Activated CD4-positive, alpha-beta T cell treated with anti-CD3 and anti-CD28 coated beads, Interleukin-2, amount 10 ng/mL, durations not matched to agents 7 days and 5 days (primary cell): ENCODE measurements at places on chromosomes 7 and 10. TPM values are rescaled to one million over a fixed set of nuclear protein-coding genes. Genes with fewer than 3 reads are reported as not detected.

The ELMO1 gene
- 99.8 TPM for total RNA-seq

The EFCAB10 gene
- total RNA-seq = not detected

The NPTX2 gene
- total RNA-seq = not detected

The ACSM6 gene
- total RNA-seq = not detected

The SAMD9 gene
- 80.1 TPM for total RNA-seq

The UCMA gene
- total RNA-seq = not detected

The TMEM225B gene
- 1.2 TPM for total RNA-seq

The LEP gene
- total RNA-seq = not detected

The PARG gene
- 35.0 TPM for total RNA-seq

The KAZALD1 gene
- total RNA-seq = 0.55 TPM

The RAPGEF5 gene
- 0.69 TPM for total RNA-seq

The SNCG gene
- not detected for total RNA-seq

The DOCK1 gene
- not detected for total RNA-seq

The ATOH7 gene
- not detected for total RNA-seq

The IGFBP1 gene
- not detected for total RNA-seq

The MYO1G gene
- 414 TPM for total RNA-seq

- peaks cover 7% of the 10 kb centered on the region for H3K27me3 ChIP-seq
- no peak overlapping the region for H3K4me3 ChIP-seq
- no peaks in the 10 kb centered on the region for H3K36me3 ChIP-seq
- H3K4me1 ChIP-seq = peaks cover 9% of the 10 kb centered on the region
- DNase-seq = no peak
- H3K27ac ChIP-seq = no peak overlapping the region
Observed at GRCh38 chr7:106679153-106679931, 18.4 kb upstream of the CCDC71L start.

GRCh38 chr7:68180761-68181160 lies 1184.1 kb downstream of the TYW1 start:
- H3K27ac ChIP-seq = no peak overlapping the region
- DNase-seq = no peak
- H3K36me3 ChIP-seq = no peaks in the 10 kb centered on the region
- H3K4me1 ChIP-seq = no peaks in the 10 kb centered on the region

DNA sequence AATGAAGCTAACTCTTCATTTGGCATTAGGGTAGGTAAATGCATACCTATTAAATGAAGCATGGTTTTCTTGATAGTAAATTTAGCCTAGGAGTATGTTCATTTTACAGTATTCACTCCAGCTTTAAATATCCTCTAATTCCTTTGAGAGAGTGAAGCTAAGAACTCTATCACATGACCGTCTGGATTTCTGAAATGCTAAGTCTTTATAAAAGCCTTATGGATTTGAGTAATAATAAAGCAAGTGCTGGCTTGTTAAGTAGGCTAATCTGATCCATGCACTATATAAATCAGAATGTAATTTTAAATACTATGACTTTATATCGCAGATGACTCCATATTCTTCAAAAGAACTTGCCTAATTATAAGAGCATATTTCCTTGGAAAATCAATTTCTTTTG lies 64.8 kb downstream of the REEP3 start:
- H3K27ac ChIP-seq = no peak overlapping the region
- DNase-seq = no peak
- H3K4me1 ChIP-seq = peaks cover 2% of the 10 kb centered on the region
- H3K36me3 ChIP-seq = no peaks in the 10 kb centered on the region
- no peak overlapping the region for H3K4me3 ChIP-seq

DNA sequence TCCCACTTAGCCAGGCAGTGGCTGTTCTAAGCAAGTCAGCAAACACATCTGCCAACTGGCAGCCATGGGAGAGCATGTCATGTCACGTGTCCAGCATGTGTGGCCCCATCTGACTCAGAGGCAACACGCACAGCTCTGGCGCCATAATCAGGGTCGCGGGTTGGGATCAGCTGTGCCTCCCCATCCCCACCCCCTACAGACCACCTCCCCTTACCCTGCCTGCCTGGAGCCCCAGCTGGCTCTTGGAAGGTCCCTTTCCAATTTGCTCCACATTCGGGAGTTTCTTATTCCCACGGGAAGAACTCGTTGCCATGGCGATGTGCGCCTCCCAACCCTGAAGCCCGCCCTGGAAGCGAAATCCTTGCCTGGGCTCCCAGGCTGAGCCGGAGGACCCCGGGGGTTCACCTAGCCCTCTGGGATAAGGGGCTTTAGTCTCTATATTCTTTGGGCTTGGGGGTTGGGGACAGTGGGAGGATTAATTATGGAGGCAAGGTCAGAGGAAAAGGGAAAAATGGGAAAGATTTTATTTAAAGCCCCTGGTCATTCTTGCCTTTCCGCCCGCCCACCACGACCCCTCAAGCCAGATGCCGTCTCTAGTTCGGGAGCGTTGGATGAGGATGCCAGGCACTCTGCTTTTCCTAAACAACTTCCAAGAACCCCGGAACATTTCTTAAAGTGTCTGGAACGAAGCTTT lies 283.7 kb downstream of the ZEB1 start:
- peak overlapping the region; percentile 57 for H3K4me3 ChIP-seq
- no peak for DNase-seq
- no peaks in the 10 kb centered on the region for H3K27me3 ChIP-seq
- no peak overlapping the region for H3K27ac ChIP-seq

DNA sequence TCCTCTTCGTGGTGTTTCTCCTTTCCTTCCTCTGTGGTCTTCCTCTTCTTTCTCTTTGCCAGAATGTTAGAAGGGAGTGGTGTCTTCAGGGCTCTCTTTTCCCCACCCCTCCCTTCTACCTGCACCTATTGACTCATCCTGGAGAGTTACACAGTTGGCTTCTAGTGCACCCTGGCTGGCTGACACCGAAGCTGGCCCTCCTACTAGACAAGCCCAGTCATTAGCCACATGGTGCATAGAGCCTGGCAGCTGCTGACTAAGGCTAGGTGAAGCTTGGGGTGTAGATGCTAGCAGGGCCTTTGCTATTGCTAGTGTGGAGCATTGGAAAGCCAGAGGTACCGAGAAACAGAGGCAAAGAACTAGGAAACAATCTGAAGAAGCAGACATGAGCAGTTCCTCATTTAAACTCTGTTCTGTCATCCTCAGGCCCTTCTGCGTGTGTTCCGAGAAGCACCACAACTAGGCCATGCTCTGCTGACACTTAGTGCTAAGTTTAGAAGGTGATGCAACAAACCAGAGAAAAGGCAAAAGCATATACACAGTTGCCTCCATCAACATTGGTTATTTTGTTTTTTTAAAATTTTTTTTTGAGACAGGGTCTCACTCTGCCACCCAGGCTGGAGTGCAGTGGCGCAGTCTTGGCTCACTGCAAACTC lies 213.9 kb downstream of the BAMBI start:
- no peaks in the 10 kb centered on the region for H3K4me1 ChIP-seq
- no peak overlapping the region for H3K4me3 ChIP-seq
- no peaks in the 10 kb centered on the region for H3K36me3 ChIP-seq
- H3K27ac ChIP-seq = no peak overlapping the region
- no peak for DNase-seq

GRCh38 chr7:82722946-82723345 lies 279.4 kb upstream of the CACNA2D1 start:
- no peaks in the 10 kb centered on the region for H3K4me1 ChIP-seq
- no peaks in the 10 kb centered on the region for H3K27me3 ChIP-seq
- no peak overlapping the region for H3K4me3 ChIP-seq
- no peak overlapping the region for H3K27ac ChIP-seq
- H3K36me3 ChIP-seq = no peaks in the 10 kb centered on the region
- DNase-seq = no peak

DNA sequence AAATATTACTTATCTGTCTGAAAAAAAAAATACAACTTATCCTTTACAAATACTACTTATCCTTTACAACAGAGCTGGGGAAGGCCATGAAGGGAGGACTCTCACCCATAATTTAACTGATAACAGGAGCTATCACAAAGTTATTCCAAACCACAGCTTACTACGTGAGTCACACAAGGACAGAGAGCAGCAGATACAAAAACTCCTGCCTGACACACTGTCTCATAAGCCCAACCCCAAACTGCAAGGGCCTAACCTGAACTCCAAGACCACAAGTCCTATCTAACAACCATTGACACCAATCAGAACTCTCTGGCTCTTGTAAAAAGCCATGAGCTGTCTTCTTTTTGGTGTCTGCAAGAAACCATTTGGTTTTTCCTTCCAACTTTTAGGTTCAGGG lies 28.5 kb upstream of the CXCL12 start:
- H3K27me3 ChIP-seq = peaks cover 6% of the 10 kb centered on the region
- DNase-seq = no peak
- no peaks in the 10 kb centered on the region for H3K36me3 ChIP-seq
- H3K4me1 ChIP-seq = no peaks in the 10 kb centered on the region
- H3K27ac ChIP-seq = no peak overlapping the region

GRCh38 chr7:118583641-118584040 lies 359.1 kb downstream of the ANKRD7 start:
- H3K4me1 ChIP-seq = no peaks in the 10 kb centered on the region
- DNase-seq = no peak
- no peaks in the 10 kb centered on the region for H3K27me3 ChIP-seq

DNA sequence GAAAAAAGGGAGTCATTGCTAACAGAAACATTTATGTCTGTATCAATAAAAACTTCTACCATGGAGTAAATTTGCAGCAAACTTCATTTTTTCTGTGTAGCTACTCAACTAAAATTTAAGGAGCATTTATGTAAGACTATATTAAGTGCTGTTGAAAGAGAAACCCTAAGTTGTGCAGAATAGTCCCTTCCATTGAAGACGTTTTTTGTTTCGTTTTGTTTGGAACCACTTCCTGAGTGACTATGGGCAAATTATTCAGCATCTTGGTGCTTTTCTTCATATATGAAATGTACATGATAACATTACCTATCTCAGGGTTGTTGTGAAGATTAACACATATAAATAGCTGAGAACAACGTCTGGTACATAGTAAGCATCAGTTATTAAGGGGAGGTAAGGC lies 24.3 kb downstream of the SEM1 start:
- peaks cover 31% of the 10 kb centered on the region for H3K4me1 ChIP-seq
- no peak overlapping the region for H3K4me3 ChIP-seq
- DNase-seq = peak; percentile 8

DNA sequence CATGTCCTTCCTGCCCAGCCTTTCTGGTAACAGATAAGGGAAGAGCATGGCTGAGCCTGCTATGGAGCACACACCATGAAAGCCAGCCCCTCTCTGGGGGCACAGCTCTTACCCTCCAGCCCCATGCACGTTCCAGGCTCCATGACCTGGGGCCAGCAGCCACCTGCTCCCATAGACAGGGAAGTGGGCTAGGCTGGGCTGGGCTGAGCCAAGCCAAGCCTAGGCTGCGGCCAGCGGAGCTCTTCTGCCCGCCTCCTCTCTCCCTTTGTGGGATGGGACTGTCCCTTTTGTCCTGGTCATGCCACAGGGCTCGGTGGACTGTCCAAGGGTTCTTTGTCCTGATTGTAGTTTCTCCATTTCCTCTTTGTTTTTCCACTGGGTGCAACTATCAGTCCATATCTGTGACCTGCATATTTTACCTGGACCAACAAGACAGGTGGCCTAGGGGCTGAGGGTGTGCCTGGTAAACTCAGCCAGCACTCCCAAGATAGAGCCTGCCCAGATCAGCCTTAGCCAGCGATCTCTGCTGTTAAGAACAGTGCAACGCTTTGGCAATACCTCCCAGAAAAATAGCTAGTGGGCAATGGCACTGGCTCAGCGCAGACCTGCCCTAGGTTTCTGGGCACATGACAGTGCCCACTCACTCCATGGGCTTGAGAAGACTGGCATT lies 97.2 kb upstream of the BTBD16 start:
- H3K4me1 ChIP-seq = no peaks in the 10 kb centered on the region
- no peak overlapping the region for H3K4me3 ChIP-seq
- DNase-seq = no peak
- H3K27ac ChIP-seq = no peak overlapping the region
- no peaks in the 10 kb centered on the region for H3K36me3 ChIP-seq

DNA sequence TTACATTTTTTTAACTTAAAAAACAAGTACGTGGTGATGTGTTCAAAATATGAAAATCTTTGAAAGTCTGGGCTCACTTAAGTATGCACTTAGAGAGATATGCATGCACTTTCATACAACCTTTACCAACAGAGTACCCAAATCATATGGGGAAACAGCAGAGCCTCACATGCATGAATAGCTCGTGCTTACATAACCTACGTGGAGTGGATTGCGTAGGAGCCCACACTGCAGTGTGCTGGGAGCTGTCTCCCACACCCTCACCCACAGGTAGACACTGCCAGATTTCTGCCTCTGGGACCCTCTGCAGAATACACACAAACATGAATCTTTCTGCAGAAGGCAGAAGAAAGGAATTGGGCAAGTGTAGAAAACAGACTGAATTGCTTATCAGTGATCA lies 581 bp downstream of the CLCN1 start:
- DNase-seq = no peak
- peaks cover 20% of the 10 kb centered on the region for H3K36me3 ChIP-seq
- H3K4me1 ChIP-seq = peaks cover 15% of the 10 kb centered on the region
- H3K4me3 ChIP-seq = no peak overlapping the region

DNA sequence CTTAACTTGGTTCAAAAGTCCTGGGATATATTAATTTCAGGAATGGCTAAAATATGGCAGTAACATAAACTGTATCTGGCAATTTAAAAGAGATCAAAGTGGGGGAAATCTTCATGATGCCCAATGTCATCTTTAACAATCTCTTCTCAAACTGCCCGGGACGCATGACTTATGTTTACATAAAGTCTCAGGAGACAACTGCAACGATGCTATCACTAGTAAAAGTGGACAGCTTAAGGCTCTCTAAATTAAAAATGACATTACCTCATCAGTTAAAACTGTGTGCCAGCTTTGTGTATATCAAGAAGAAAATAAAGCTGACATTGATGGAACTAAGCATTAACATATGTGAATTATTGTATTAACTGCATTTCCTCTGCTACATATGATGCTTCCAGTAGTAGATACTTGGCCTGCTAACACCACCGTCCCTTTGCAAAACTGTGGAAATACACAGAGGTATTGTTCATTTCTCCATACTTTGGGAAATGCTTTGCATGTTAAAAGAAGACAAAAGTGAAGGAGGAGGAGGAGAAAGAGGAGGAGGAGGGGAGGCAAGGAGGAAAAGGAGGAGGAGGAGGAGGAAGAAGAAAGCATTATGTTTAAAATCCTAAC lies 62.4 kb downstream of the NRP1 start:
- no peak overlapping the region for H3K4me3 ChIP-seq
- peaks cover 19% of the 10 kb centered on the region for H3K27me3 ChIP-seq
- H3K36me3 ChIP-seq = peaks cover 1% of the 10 kb centered on the region
- no peak for DNase-seq
- H3K27ac ChIP-seq = no peak overlapping the region

GRCh38 chr7:130831817-130832481 lies 97.9 kb upstream of the KLF14 start:
- no peaks in the 10 kb centered on the region for H3K4me1 ChIP-seq
- no peak for DNase-seq
- H3K27ac ChIP-seq = no peak overlapping the region
- H3K4me3 ChIP-seq = no peak overlapping the region
- peaks cover 18% of the 10 kb centered on the region for H3K27me3 ChIP-seq
- H3K36me3 ChIP-seq = peaks cover 1% of the 10 kb centered on the region

- H3K4me3 ChIP-seq = no peak overlapping the region
- no peak for DNase-seq
- H3K36me3 ChIP-seq = no peaks in the 10 kb centered on the region
Observed at GRCh38 chr7:115232041-115232440, 310.1 kb downstream of the MDFIC start.
